Activated CD4-positive, alpha-beta T cell treated with anti-CD3 and anti-CD28 coated beads for 36 hours (primary cell): ENCODE measurements at places on chromosomes 3 and 15. TPM values are rescaled to one million over a fixed set of nuclear protein-coding genes. Genes with fewer than 3 reads are reported as not detected.

DNA sequence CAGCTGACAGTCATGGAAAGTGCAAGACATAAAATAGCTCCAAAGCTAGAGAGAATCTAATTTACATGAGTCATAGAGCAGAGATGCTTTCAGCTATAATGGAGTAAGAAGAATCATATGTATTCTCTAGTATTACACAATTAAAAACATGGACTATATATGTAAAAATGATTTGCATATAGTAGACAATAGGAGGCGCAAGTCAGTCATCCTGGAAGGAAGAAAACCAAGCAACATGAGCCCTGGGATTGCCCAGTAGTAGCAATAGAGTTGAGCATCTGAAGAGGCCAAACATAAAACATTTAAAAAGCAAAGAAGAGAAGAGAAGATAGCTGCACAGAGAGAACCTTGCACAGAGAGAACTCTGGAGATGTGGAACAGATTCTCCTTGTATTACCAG, 455.0 kb downstream of the EPHA3 start:
- no peaks in the 10 kb centered on the region for H3K27me3 ChIP-seq
- H3K27ac ChIP-seq, result no peak overlapping the region
- DNase-seq, result no peak
- no peak overlapping the region for H3K4me3 ChIP-seq
- H3K4me1 ChIP-seq, result no peaks in the 10 kb centered on the region
- H3K36me3 ChIP-seq, result no peaks in the 10 kb centered on the region

- no peak for DNase-seq
- no peaks in the 10 kb centered on the region for H3K27me3 ChIP-seq
- H3K4me3 ChIP-seq, result no peak overlapping the region
- no peaks in the 10 kb centered on the region for H3K36me3 ChIP-seq
- no peaks in the 10 kb centered on the region for H3K4me1 ChIP-seq
- H3K27ac ChIP-seq, result no peak overlapping the region
These were observed 546.4 kb upstream of the ZNF385D start for GRCh38 chr3:22297436-22297835.

PPP1R14D gene
- not detected for total RNA-seq

SNX33 gene
- total RNA-seq, result 2.4 TPM

SLC2A2 gene
- not detected for total RNA-seq
